Right renal cortex interstitium (tissue), 3 donors: ENCODE measurements at places on chromosomes 1 and 21.

DNA sequence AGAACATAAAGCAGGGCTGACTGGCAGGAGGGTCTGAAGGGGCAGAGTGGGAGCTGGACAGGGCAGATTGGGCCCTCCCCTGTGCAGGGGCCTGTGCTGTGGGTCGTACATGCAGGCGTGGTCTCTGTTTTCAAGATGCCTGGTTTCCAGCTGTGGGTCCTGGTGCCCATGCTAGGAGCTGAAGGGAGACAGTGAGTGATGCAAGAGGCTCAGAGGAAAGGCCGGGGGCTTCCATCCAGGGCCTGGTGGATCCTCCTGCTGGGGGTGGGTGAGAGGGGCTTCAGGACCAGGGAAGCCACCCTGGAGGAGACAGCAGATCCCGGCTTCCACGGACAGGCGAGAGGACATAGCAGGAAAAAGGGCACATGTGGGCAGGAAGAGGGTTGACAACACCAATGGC, 349.0 kb upstream of the VAMP3 start:
- no peak for DNase-seq

GRCh38 chr1:85121744-85122143, 73.4 kb upstream of the MCOLN3 start:
- no peak for DNase-seq

- no peak for DNase-seq
Observed at GRCh38 chr1:16080422-16081150, 7.1 kb upstream of the FAM131C start.

DNA sequence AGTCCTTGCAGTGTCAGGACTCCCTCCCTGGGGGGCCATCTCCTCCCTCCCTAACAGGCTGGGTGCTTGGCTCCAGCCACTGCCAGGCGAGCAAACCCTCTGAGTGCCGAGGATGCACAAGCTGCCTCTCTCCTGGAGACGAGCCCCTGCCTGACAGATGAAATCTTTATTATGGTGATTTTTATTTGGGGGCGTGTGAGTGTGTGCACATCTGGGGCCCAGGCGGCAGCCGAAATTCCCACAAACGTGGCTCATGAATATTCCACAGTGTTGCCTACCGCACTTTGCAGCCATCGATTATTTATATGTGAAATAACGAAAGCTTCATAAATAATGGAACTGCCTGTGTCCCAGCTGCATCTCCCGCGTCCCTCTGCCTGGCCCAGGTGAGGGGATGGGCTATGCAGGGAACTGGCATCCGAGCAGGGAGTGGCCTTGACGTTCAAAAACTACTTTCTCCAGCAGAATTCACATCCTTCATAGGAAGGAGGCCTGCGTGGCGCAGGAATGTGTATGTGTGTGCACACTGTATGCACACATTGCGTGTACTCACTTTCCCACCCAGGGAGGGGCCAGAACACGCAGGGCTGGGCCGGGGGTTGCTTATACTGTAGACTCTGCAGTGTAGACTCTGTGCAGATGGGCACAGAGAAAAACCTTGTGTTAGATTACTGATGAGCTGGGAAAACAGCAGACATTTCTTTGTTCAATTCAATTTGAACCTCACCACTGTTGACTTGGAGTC, 73.1 kb downstream of the UBIAD1 start:
- DNase-seq: no peak

GRCh38 chr1:50930193-50930592, 29.9 kb downstream of the FAF1 start:
- no peak for DNase-seq

DNA sequence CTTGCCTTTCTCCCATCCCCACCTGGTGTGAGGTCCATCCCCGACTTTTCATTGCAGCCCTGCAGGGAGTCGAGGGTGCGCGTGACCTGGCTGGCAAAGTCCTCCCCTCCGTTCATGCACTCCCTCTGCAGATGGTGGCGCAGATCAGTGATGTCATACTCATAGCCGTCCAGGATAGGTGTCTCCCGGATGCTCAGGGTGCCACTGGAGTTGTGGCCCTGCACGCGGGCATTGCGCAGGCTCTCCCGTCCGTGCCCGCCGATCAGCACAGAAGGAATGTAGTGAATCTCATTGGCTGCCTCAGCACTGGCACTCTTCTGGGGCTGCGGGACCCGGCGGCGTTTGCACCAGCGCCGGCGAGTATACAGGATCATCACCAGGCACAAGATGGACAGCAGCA, 132.1 kb downstream of the ASTN1 start:
- DNase-seq: no peak

- no peak for DNase-seq
Observed at GRCh38 chr1:92026806-92027205, 3.0 kb upstream of the EPHX4 start.

- DNase-seq: no peak
Observed at GRCh38 chr1:230728710-230729392, 14.9 kb upstream of the AGT start.

DNA sequence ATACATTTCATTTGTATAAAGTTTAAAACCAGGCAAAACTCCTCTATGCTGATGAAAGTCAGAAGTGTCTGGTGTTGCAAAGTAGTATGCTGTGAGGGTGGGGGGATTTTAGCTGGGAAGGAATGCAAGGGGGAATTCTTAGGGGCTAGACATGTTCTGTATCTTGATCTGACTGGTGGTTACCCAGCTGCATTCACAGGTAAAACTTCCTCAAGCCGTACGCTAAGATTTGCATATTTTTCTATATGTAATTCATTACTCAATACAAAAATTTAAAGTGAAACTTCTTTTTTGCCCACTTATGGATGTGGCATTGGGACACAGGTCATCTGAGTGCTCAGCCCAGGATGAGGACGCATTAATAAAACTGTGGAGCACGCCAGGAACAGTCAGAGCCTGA, 323.3 kb downstream of the PAPPA2 start:
- no peak for DNase-seq

DNA sequence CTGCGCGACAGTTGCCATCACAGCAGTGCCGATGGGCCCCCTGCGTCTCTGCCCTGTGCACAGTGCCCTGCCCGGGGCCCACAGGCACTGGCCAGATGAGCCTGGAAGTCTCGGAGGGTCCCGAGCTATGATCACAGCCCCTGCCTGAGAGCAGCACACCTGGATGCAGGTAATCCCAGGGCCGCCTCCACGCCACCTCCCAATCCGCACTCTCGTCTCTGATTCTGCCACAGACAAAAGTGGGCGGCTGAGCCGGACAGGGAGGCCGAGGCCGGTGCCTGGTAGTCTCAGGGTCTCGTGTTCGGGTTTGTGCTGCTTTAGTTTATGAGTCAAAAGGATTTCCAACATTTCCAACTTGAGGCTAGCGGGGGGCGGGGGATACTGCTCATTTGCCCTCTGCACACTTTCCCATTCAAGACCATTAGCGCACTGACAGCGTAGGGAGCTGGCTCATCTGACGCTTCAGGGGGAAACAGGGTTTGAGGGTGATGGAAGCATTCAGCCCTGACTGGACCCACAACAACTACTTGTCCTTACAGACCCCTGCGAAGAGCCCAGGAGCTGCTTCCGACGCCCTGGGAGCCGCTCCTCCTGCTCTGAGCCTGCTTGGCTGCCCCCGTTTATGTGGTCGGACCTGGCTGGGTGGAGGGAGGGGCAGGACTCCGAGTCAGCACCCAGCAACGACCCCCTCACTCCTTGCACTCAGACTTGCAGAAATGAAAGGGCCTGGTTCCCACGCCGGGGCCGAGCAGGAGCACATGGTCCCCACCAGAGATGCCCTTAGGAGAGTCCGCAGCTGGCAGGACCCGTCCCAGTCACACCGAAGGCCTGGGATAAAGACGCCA, 1.8 kb upstream of the TTC34 start:
- no peak for DNase-seq

GRCh38 chr21:44489962-44490361, 34.7 kb downstream of the LRRC3 start:
- DNase-seq: no peak

DNA sequence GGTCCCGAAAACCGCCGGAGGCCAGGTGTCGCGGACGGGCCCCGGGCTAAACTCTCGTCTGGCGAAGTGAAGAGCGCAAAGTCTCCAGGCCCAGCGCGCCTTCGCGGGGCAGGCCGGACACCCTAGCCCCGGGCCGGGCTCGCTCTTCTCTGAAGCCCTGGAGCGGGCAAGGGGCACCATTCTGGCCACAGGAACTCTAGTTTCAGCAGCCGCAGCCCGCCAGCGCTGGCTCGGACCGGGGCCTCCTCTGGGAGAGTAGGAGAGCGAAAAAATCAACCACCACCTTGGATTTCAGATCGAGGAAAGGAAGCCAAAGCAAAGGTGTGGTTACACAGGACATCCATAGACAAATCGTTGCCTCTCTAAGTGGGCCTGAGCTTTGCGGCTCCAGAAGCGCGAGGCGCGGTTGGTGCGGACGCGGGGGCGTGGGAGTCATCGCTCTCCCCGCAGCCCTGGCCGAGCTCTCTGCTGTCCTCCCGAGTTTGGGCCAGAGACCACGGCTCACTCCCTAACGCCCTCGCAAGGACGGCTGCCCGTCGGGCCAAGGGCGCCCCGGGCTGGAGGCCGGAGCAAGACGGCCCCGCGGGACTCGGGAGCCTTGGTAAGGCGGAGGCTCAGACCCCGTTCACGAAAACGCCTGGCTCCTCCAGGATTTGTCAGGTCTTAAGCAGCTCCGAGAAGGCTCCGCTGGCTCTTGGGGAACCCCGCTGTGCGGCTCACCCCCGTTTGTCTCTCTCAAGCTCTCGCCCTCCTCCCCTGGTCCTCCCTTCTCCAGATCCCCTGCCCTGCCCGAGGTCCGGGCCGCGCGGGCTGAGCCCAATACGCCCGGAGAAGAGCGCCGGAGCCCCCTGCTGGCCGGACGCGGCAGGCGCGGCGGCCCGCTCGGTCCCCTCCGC, 132.9 kb upstream of the DPYD start:
- DNase-seq: peak; percentile 45

- no peak for DNase-seq
Observed at GRCh38 chr1:2086446-2087078, 36.4 kb downstream of the PRKCZ start.

GRCh38 chr1:240351690-240352089, 260.0 kb downstream of the FMN2 start:
- DNase-seq: no peak

DNA sequence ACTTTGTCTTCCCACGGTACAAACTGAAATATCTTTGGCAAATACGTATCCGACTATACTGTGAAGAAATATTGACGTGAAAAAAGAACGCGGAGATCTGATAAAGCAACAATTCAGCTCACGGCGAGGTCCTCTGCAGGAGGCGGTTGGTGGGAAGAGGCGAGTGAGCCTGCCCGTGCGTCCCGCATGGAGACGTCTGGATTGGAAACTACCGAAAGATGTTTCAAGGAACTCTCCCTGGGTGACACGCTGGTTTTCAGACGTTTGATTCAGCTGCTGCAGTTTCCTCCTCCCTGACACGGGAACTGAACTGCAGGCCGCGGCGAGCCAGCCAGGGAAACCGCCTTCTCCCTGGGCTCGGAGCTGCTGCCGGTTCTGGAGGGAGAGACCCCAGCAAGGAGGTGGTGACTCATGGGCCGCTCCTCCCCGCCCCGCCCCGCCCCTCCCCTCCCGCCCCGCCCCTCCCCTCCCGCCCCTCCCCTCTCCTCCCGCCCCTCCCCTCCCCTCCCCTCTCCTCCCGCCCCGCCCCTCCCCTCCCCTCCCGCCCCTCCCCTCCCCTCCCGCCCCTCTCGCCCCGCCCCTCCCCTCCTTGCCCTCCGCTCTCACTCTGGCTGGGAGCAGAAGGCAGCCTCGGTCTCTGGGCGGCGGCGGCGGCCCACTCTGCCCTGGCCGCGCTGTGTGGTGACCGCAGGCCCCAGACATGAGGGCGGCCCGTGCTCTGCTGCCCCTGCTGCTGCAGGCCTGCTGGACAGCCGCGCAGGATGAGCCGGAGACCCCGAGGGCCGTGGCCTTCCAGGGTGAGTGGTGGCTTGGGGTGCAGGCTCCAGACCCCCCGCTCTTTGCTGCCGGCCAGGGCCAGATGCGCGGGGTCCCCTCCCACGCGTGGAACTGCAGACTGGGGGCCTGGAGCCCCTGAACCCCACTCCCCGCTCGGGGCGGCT, at the start of gene COL6A1:
Gene COL6A1 (plus strand): TSS at position 620 of the 941 bp plus-strand sequence. CDS start 81 bp downstream, at position 701.
- DNase-seq: no peak

DNA sequence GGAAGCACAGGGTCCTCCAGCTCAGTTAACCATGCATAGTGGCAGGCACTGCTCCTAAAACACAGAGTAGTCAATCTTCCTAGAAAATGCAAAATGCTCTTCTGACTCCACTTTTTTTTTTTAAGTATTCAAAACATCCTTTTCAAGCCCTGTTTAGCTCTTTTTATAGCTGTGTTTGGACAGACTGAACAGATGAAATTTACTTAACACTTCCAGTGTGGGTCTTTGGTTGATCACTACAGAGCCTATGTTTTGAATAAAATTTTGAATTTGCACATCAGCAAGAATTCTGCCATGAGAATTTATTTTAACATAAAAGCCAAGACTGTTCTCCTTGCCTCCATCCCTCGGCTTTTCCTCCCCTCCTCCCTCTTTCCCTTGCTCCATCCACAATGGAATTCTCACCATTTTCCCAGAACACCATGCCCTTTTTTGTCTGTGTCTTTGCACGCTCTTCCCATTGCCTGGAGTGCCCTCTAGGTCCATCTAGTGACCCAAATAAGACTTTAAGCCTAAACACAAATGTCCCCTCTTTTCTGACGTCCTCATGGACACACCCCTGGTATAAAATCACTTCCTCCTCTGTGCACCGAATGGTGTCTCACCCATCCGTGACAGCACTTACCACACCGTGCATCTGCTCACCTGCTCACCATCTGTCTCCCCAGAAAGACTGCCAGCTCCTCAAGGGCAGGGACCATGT, 24.0 kb upstream of the CPT2 start:
- no peak for DNase-seq

DNA sequence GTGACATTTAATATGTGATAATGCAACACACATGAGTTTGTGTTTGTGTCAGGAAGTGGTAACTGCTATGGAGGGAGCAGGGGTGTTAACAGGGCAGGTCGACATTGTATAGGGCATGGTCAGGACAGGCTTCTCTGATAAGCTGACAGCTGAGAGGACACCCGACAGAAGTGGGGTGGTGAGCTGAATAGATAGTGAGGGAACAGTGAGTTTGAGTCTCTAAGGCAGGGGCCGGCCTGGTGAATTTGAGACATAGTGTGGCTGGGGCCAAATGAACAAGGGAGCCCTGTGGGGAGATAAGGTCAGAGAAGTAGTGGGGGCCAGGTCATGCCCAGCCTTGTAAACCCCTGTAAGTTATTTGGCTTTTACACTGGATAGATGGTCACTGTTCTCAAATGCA, 217.4 kb upstream of the KIAA0040 start:
- DNase-seq: no peak

DNA sequence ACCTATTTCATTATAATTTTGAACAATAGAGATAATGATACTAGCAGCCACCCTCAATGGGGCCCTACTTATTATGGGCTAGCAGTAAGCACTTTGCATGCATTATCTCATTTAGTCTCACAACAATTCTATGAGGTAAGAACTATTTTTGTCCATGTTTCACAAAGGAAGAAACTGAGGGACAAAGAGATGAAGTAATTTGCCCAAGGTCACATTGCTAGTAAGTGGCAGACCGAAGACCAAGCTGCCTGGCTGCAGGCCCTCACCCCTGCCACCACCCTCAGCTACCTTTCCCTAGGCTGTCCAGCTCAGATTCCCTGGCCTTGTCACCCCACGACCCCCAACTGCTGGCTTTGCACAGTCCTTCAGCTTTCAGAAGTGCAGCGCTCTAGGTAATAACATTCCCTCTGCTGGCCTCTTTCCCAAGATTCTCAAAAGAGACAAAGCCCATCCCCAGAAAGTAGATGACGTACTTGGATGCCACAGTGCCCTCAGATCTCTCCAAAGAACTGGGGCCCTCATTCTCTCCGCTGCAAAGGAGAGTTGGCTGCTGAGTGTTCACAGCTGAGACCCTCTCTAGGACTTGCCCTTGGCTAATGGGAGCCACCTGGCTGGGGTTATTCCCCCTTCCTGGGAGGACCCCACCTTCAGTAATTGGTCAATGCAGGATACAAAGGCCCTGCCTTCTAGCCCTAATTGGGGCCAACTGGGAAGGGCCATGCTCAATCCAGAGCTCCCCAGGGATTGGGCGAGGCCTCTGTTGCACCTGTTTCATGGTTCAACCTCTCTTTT, 39.5 kb downstream of the IRF2BP2 start:
- no peak for DNase-seq
